ENCODE measurements at places on chromosomes 6 and 20.

DNA sequence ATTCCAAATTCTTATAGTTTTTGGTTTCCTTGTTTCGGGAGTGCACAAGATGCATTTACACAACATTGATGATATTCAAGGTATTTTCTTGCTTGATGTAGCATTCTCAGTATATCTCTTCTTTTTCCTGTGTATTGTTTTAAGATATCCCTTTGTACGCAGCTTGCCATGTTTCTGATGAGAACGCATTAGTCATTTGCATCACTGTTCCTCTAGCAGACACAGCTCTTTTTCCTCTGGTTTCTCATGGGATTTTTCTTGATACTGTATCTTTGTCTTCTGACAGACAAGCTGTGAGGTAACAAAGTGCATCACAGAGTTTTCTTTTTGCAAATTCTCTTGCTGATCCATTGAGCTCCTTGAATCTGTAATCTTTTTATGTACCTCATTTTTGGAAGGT lies 146.4 kb downstream of the SLC22A3 start:
- no peak for DNase-seq

- no peak for DNase-seq
Measured at GRCh38 chr6:106555767-106556166, 73.5 kb downstream of the RTN4IP1 start.

- no peak for DNase-seq
Measured at GRCh38 chr20:33770005-33770404, 38.2 kb downstream of the ZNF341 start.

- no peak for DNase-seq
Measured at GRCh38 chr6:98014442-98015201, 731.6 kb upstream of the MMS22L start.

DNA sequence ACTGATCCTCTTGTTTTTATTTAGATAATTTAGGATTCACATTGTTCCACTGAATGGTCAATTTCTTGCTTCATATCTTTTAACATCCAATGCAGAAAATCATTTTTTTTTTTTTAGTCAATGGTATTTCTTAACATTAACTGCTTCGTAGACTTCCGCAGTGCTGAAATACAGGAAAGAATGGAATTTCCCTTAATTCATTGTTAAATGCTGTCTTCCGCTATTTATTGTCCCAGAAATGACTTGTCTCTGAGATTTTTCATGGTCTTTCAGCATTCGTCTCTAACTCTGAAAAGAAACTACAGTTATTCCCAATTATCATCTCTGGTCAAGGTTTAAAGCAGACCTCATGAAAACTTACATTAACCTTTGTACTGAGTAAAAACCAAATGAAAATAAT lies 1029.1 kb upstream of the MANEA start:
- no peak for DNase-seq

- DNase-seq, result no peak
Measured at GRCh38 chr6:53066077-53066417, 843 bp downstream of the FBXO9 start.

GRCh38 chr6:153862139-153862538 lies 176.9 kb upstream of the OPRM1 start:
- no peak for DNase-seq

- no peak for DNase-seq
Measured at GRCh38 chr20:58107533-58107932, 120.9 kb downstream of the ANKRD60 start.

DNA sequence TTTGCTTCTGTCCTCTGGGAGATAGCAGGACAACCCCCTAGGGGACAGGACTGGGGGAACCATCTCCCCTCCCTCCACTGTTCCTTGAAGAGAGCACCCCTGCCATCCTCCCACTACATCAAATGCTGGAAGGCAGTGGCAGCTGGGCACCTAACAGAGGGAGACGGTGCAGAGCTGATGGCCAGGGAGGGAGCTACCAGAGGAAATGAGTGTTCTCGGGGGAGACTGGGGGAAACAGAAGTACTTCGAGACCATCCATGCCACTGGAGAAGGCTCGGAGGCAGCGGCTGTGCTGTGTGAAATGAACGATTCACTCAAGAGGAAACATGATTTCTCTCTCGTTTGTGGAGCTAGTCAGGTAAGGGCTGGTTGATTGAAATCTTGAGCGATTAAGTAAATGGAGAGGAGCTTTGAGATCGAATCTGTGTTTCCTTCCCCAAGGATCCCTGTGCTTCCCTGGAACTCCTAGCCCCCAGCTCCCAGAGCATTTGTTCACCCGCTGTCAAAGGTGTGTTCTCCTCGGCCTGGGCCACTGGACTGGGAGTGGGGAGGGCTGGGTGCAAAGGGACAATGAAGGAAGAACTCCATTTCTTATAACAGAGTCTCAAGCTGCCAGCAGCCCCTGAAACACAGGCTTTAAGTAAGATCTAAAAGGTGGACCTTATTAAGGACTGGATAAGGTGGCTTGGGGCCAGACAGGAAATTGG lies 261.3 kb upstream of the MOCS1 start:
- no peak for DNase-seq

- no peak for DNase-seq
Measured at GRCh38 chr6:38170666-38171355, 351.3 kb downstream of the ZFAND3 start.

GRCh38 chr6:157226026-157226625 lies 97.2 kb downstream of the TMEM242 start:
- no peak for DNase-seq

DNA sequence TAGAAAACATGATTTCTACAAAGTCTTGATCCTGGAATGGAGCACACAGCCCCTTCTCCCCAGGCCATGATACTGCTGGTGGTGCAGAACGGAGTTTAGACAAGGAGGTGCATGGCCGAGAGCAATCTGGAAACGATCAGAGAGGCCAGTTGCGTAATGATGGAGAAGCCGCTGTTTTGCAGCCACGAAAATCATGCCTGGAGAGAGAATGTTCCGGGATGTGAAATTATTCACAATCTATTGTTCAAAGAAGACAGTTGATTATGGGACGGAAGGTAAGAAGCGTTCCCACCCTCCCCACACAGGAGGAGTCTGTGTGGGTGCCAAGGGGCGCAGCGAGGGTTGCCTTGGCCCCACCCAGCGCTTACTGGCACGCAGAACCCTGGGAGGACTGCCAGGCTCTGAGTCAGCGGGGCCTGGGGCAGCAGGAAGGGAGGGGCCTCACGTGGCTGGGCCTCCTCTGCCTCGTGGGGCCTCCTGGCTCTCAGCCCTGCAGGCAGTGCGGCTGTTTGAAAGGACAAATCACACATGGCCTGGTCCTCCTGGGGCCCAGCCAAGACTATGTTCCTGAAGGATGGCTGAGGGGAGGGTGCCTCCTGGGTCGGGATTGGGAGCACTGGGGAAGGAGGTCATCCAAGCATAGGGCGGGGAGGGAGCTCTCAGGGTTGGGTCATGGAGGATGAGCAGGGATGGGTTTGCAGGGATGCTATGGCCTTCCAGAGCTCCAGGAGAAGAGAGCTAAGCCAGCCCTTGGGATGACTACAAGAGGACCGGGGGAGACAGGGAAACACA lies 8.7 kb upstream of the AP5S1 start:
- DNase-seq, result peak; percentile 84

GRCh38 chr6:119283979-119284545 lies 65.5 kb downstream of the MAN1A1 start:
- no peak for DNase-seq
